ENCODE measurements at places on chromosomes 2 and 18.

DNA sequence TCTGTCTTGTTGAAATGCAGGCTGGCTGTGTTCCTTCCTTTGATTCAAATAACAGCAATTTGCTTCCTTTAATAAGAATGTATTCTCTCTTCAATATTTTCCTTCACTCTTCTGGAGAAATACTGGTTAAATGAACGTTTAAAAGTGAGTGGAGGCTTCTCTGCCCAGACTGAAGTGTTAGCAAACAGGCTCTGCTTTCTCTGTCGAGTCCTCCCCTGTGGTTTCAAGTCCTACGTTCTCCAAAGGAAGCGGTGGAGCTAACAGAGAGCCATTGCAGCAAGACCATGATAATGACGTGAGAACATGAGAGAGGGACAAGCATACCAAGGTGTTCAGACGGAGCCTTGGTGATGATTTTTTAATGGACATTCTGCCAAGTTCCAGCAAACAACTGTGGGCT, 26.2 kb upstream of the PID1 start:
- no peak for DNase-seq

- DNase-seq: no peak
These were observed 11.8 kb upstream of the SMIM21 start for GRCh38 chr18:75439348-75439747.

- no peak for DNase-seq
These were observed 290.1 kb upstream of the KLHL14 start for GRCh38 chr18:33062834-33063364.

- DNase-seq: no peak
These were observed 1.9 kb downstream of the CD302 start for GRCh38 chr2:159795841-159796690.

- no peak for DNase-seq
These were observed 454.6 kb upstream of the TRIB2 start for GRCh38 chr2:12261986-12262680.

DNA sequence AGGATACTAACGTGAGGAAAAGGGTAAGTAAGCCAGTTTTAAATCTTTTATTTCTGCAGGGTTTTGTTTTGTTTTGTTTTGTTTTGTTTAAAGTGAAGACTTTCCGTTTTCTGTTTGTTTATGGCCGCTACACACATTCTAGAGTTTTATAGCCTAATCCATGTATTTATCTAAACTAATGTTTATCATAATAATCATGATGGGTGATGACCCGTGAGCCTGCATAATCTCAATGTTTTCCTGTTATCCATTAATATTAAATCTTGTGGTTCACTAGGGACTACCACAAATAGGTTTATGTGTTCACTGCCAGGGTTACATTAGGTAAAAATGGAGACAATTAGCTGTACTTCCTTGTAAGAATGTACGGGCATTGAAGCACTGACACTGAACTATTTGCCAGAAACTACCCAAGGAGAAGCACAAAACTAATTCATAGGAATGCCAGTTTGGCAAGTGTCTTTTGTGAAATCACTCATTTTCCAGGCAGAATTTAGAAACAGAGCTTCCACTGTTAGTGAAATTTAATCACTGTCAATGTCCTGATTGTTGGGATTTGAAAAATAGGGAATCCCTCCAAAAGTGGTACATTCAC, 574.8 kb downstream of the LRP1B start:
- no peak for DNase-seq

Data from Panc1 (cell line).